ENCODE measurements at places on chromosomes 5 and 9. TPM values are rescaled to one million over a fixed set of nuclear protein-coding genes. Genes with fewer than 3 reads are reported as not detected.

The DMGDH gene
- total RNA-seq: not detected

The ZNF883 gene
- 0.90 TPM for total RNA-seq

The UBE2QL1 gene
- 0.16 TPM for total RNA-seq

The OMD gene
- not detected for total RNA-seq

The FGD3 gene
- 0.36 TPM for total RNA-seq

The INSL4 gene
- total RNA-seq: 16.3 TPM

The SHISAL2B gene
- not detected for total RNA-seq

The RMI1 gene
- 8.1 TPM for total RNA-seq

The PWWP2A gene
- total RNA-seq: 8.3 TPM

The FOXD1 gene
- 25.4 TPM for total RNA-seq

The PPP1R2B gene
- total RNA-seq: 0.13 TPM

The PLPP7 gene
- total RNA-seq: not detected

The TGFBI gene
- total RNA-seq: 1,751 TPM

The TSSK1B gene
- not detected for total RNA-seq

The ANKRD34B gene
- 0.25 TPM for total RNA-seq

The IFT74 gene
- total RNA-seq: 12.7 TPM

The WDR38 gene
- not detected for total RNA-seq

The SPINK7 gene
- not detected for total RNA-seq

The SLC12A7 gene
- 26.6 TPM for total RNA-seq

The PCDHGA1 gene
- total RNA-seq: 0.30 TPM

The TRUB2 gene
- total RNA-seq: 50.2 TPM

The EPB41L4B gene
- 14.6 TPM for total RNA-seq

The TMEM245 gene
- 53.7 TPM for total RNA-seq

The ARHGEF39 gene
- 18.0 TPM for total RNA-seq

The DOCK2 gene
- total RNA-seq: 3.5 TPM

The BNC2 gene
- total RNA-seq: 4.9 TPM

The GADD45G gene
- total RNA-seq: not detected

The SVEP1 gene
- 2.1 TPM for total RNA-seq

The PHF24 gene
- 0.09 TPM for total RNA-seq

The CORO2A gene
- 1.2 TPM for total RNA-seq

The PFN3 gene
- total RNA-seq: not detected

The TMEM215 gene
- not detected for total RNA-seq

The SIL1 gene
- total RNA-seq: 27.3 TPM

The ANKDD1B gene
- 0.14 TPM for total RNA-seq

The FAM53C gene
- total RNA-seq: 21.2 TPM

The TEX48 gene
- total RNA-seq: not detected

The ADAMTS16 gene
- 1.4 TPM for total RNA-seq

The SELENOP gene
- total RNA-seq: 0.61 TPM

The MRPL50 gene
- total RNA-seq: 13.7 TPM

The OLFM1 gene
- 11.4 TPM for total RNA-seq

The PRSS3 gene
- 14.7 TPM for total RNA-seq

Data from A549 treated with ZK216348 at 1 μM for 4 hours (cell line).